ENCODE measurements at places on chromosomes 3 and 15.

DNA sequence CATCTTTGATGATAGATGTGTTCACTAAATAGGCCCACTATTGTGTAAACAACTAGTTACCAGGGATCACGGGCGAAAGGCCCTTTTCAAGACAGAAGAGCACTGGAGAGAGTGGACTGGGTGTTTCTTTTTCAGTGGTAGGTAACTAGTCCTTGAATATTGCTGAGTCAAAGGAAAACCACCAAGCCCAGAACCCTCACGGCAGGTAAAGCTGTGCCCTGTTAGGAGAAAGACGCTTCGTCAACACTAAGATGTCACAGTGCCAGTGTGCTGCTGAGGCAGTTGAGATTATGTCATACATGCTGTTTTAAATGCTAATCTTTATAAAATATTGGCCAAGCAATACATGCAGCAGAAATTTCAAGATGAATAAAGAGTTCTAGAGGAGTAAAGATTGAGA is 578.6 kb downstream of the PYDC2 start:
- no peak for DNase-seq

DNA sequence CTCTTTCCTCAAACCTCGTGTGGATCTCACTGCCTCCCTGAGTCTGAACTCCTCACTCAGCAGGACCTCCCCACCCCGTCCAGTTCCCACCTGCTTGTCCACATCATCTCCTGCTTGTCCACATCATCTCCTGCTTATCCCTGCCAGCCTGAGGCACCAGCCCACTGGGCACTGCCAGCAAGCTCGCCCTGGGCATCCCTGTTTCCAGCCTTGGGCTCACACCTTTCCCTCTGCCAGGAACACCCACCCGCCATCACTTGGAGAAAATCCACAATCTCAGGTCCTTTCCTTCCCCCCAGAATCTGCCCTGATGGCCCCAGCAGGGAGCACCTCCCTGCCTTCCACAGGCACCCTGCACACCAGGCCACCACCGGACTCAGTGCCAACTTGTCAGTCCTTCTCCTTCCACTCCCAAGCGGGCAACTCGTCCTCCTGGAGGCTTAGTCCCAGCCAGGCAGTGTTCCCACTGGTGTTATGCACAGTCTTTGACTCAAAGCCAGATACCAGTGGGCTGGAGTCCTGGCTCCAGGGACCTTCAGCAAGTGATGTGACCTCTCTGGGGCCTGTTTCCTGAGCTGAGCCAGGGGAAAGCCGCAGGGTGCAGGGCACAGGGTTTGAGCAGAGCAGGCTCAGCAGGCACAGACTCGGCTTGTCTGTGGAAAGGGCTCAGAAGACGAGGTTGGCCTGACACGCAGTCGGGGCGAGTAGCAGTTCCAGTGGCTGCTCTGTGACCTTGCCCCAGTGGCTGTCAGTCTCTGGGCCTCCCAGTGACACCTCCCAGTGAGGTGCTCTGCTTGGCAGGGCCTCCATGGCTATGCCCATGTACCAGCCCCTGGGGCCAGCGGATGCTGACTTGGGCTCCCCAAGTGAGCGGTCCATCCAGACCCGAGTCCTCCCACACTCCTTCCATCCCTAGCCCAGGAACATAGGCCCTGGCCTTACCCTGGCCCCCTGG is 9.5 kb upstream of the MESP2 start:
- DNase-seq = no peak

DNA sequence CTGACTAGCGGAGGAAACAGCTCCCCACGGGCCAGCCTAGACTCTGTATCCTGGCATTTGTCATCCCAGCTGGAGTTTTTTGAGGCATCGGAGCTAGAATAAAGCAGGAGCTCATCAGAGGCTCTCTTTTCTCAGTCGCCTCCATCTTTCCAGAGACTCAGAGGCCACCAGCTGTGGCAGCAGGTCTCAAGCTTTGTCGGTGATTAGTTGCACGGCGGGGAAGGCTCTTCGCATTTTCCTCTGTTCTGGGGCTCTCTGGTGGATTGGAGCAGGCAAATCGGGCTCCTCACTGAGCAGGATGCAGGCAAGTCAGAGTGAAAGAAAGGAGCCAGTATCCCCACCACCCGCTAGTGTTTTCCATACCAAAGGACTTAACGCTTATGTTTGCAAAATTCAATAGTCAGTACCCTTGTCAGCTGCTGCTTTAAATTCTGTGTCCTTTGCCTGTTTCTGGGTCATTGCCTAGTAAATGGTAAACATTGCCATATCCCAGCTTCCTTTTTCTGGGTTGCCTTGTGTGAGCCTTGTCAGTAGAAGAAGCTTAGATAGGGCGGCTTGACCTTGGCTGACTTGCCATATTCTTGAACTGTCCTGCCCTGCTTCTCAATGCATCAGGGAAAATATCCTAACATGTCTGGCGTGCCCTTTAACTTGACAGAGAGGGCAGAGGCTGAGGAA is 127.1 kb downstream of the PTPRG start:
- DNase-seq = no peak

DNA sequence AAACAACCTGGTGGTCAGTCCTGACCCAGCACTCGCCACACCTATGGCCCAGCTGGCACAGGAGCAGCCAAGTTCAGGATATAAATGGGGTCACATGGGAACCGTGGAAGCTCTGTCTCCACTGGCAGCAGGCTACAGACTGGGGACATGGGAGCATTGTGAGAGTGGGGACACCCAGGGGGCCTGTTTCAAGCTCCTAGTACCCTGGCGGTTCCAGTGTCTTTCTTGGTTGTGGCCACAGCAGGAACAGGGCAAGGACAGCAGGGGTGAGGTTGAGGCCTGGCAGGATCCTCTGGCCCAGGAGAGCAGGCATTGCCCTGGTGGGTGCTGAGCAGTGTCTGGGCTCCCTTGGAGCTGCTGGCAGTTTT is 1.9 kb downstream of the CSK start:
- no peak for DNase-seq

- DNase-seq = no peak
These were observed 8.5 kb downstream of the IP6K2 start for GRCh38 chr3:48708481-48708889.

- no peak for DNase-seq
These were observed 59.4 kb downstream of the SOX2 start for GRCh38 chr3:181771120-181771519.

- DNase-seq = no peak
These were observed 133.9 kb downstream of the RAP2B start for GRCh38 chr3:153295901-153296300.

DNA sequence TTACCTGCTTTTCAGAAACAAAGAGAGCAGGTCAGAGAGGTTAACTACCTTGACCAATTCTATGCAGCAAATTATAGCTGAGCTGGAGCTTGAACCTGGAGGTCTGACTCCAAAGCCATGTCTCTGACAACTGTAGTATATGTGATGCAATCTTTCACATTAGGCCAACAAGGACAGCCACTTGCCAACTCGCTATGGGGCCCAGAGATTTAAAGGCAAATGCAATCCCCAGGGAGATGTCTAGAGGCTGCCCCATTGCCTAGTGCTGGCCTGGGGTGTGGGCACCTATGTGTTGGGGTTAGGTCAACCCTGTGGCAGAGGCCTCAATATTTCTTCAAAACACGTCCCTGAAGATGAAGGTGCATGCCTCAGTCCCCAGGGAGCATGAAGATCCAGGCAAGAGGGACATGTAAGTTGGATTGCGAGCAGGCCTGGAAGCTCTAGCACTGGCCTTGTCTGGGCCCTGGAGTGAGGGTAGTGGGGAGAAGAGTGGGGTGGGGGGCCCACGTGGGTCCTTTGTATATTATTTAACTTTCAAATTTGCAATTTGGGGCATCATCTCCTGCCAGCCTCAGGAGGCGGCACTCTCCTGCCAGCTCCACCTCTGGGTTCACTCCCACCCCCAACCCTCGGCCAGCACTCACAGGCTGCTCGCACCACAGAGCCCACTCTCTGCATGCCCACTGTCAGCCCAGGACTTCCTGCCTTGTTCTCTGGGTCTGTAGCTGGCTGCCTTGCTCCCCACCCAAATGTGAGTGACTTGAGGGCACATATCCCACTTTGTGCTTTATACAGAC is 64.3 kb downstream of the SLC12A8 start:
- no peak for DNase-seq

DNA sequence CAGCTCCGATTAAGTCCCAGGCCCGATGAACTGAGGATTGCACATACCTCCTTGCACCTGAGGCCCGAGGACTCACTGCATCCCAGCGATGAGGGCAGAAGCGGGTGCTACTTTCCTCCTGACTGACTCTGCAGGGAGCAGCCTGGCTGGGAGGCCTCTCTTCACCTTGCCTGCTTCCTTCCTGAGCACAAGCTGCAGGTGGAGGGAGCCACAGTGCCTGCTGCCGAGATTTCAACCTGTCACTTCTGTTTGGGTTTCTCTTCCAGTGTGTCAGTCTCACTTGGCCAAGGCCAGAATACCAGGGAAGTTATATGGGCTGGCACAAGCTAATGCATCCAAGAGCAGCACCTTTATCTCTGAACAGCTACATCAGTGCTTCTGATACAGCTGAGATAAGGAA is 185.4 kb downstream of the NTRK3 start:
- DNase-seq = no peak

- DNase-seq = no peak
These were observed 8.9 kb downstream of the TPM1 start for GRCh38 chr15:63051156-63052066.

DNA sequence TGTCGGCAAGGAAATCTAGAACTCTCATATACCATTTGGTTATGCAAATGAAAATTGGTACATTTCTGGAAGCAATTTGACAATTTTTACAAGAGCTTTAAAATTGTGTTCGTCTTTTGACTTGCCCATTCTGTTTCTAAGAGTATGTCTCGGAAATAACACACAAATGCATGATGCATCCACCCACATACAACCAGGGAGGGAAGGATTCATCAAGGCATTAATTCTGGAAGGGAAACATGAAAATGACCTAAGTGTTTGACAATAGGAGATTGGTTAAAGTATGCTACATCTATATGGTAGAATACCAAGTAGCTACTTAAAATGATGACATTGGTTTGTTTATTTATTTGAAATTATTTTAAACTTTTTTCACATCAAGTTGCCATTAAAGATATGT is 58.6 kb downstream of the PIAS1 start:
- DNase-seq = no peak

All from Ammon's horn (tissue), 1 donor.